ENCODE measurements at places on chromosomes 1 and 21. TPM values are rescaled to one million over a fixed set of nuclear protein-coding genes. Genes with fewer than 3 reads are reported as not detected.

The CBR1 gene
- 172 TPM for total RNA-seq

DNA sequence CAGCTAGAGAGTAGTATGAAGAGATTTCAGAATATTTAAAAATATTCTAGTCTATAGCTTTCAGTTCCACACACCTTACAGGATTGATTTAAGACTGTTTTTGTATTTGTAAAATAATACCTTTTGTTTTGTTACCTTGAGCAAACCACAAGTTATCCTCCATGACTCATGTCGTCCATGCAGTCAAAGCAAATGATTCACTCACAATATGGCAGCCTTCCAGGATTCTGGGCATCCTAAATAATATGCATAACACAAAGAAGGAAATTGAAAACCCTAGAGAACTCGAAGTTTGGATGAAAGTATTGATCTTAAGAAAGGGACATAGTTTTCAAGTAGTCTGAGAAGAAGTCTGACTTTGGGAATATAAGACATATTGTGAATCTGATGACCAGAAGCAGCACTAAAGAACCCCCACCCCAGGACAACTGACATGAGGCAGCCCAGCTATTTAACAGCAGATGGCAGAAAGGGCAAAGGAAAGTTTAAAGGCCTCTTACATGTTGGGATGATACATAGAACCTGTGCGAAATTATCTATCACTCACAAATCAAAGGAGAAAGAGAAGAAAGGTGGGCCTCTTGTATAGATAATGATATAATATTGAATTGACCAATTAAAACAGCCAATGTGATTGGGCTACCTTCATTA, 857.9 kb downstream of the BRINP3 start:
- no peak for DNase-seq

- no peak for DNase-seq
Observed at GRCh38 chr1:24584171-24584647, 28.3 kb downstream of the NCMAP start.

GRCh38 chr1:9746211-9746610, 77.6 kb downstream of the CLSTN1 start:
- DNase-seq, result no peak

DNA sequence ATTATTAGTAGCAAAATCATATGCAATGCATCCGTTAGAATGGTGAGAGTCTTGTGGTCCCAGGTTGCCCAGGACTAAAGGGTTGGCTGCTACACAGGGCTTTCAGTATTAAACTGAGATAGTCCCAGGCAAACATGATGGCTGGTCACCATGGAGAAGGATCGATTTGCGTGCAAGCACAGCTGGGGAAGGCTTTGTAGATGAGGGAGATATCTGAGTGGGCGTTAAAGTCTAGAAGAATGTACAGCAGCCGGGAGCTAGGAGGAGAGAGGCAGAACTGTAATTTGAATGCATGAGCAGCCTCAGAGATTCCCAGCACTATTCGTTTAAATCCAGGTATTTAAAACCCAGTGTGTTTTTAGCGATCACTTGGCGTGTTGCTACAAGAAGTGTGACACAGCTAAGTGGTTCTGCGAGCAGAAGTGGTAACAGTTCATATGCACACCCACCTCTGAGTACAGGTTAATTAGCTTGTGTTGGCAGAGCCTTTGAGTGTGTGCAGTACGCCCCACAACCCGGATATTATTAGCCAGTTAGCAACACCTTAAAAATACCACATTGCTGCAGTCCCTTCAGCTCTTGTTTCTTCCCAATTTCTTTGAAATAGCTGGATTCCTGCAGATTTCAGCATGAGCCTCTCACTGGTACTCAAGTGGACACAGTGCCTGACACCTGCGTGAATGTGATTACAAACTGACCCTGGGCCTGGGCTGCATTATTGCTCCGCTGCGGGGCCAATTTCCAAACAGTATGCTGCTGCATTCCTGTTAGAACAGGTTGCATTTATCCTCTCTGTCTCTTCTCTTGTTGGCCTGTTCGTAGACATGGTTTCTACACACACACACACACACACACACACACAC, 67.2 kb upstream of the SCAF4 start:
- no peak for DNase-seq

The C1orf115 gene
- total RNA-seq, result 11.5 TPM

The CELA3B gene
- total RNA-seq, result 6.7 TPM

GRCh38 chr1:1919304-1920056, 401 bp upstream of the TMEM52 start:
- peak; percentile 100 for DNase-seq

- peak; percentile 59 for DNase-seq
Observed at GRCh38 chr1:234214129-234214910, 158.9 kb upstream of the COA6 start.

DNA sequence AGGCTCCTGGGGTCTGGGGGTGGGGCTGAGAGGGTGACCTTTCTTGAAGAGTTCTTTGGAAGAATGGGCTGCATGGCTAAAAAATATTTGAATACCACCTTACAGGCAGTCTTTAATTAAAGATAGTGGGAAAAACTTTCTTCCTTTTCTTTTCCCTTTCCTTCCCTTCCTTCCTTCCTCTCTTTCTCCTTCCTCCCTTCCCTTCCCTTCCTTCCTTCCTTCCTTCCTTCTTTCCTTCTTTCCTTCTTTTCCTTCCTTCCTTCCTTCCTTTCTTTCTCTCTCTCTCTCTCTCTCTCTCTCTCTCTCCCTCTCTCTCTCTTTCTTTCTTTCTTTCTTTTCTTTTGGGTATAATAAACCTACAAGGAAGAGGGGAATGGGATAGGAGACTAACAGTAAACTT, 77.8 kb upstream of the EDN2 start:
- no peak for DNase-seq

The SSBP3 gene
- 98.8 TPM for total RNA-seq

DNA sequence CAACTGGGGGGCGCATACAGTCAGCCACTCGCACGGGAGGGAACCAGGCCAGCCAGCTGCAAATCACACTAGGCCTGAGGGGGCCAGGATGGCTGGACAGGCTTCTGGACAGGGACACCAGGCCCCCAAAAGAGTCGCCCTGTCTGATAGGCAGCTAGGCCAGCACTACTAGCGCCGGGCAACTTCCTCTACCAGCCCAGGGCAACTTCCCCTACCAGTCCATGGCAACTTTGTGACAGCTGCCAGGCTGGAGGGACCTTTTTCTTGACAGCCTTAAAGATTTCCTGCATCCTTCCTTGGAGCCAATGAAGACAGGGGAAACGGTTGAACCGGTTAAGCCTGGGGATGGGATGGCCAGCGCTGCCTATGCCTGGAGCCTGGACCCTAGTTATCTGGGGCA, 5.1 kb downstream of the IFFO2 start:
- no peak for DNase-seq

The LEFTY2 gene
- total RNA-seq, result 15.5 TPM

- no peak for DNase-seq
Observed at GRCh38 chr1:48217856-48218255, 4.7 kb upstream of the SLC5A9 start.

GRCh38 chr1:61740751-61741700, 1.3 kb upstream of the PATJ start:
- no peak for DNase-seq

DNA sequence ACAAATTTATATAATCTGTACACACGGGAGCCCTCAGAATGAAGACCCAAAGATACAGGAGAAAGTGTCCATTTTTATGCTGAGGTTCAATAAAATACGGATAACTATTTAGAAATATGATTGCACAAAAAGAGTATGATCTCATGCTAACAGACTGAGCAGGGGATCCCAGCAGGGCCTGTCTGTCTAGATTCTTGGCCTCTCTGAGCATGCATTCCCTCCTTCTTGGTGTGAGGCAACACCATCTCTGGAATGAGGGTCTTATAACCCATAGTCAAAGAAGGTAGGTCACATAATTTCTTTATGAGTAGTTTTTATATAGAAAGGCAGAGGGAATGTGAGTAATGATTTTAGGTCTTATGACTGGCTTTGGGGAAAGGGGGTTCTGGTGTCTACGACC, 5.4 kb downstream of the PRMT6 start:
- DNase-seq, result no peak

DNA sequence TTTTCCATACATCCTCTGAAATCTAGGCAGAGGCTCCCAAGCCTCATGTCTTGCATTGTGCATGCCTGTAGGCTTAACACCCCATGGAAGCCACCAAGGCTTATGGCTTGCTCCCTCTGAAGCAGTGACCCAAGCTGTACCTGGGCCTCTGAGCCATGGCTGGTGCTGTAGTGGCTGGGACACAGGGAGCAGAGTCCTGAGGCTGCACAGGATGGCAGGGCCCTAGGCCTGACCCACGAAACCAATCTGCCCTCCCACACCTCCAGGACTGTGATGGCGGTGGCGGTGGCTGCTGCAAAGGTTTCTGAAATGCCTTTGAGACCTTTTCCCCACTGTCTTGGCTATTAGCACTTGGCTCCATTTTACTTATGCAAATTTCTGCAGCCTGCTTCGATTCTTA, 429.5 kb downstream of the NPHP4 start:
- DNase-seq, result no peak
